A549 treated with Mapracorat at 1 μM for 4 hours (cell line): ENCODE measurements at places on chromosomes 2 and 18. TPM values are rescaled to one million over a fixed set of nuclear protein-coding genes. Genes with fewer than 3 reads are reported as not detected.

RGPD8 gene
- 1.6 to 4.1 TPM (median 3.3 TPM) in 5 replicates for total RNA-seq

PRKCE gene
- total RNA-seq = 7.7 to 9.9 TPM (median 8.9 TPM) in 5 replicates

C18orf54 gene
- total RNA-seq = 1.9 to 3.2 TPM (median 2.6 TPM) in 5 replicates

HPCAL1 gene
- total RNA-seq = 178 to 259 TPM (median 249 TPM) in 5 replicates

GLS gene
- 89.0 to 142 TPM (median 127 TPM) in 5 replicates for total RNA-seq

MCEE gene
- 10.1 to 13.5 TPM (median 13.1 TPM) in 5 replicates for total RNA-seq

CDKL4 gene
- total RNA-seq = not detected in 5 replicates
